ENCODE measurements at places on chromosomes 6 and 20. TPM values are rescaled to one million over a fixed set of nuclear protein-coding genes. Genes with fewer than 3 reads are reported as not detected.

GRCh38 chr6:71349395-71349794 is 60.8 kb downstream of the OGFRL1 start:
- H3K4me1 ChIP-seq: peaks cover 3% of the 10 kb centered on the region
- no peaks in the 10 kb centered on the region for H3K36me3 ChIP-seq
- H3K27ac ChIP-seq: no peak overlapping the region
- no peaks in the 10 kb centered on the region for H3K27me3 ChIP-seq

DNA sequence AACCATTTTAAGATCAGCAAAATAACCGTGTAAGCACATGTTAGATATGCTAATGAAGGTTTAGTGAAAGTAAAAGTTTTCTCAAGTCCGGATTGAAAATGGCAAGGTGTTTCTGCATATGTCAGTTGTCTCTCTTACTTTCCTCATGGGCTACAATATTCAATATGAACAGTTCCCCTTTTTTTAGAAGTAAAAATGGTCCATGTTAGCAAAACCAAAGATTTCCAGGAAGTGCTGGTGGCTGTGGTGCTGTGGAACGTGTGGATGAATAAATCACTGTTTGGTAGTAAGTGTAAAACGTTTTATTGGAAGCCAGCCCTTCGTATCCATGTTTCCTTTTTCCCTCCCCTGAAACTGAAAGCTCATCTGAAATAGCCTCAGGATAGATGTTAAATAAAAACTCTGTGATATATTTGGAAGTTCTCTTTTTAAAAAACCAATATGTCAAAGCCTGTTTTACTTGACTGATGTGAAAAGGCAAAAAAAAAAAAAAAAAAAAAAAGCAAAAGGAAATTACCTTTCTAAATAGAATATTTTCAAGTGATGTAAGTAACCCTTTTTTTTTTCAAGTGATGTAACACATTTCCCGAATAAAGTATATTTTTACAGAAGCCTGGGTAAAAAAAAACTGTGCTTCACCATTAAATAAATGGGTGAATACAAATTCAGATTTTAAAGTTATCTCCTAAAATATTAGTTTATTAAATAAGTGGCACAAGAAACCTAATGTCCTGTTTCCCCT is 41.9 kb downstream of the PLEKHG1 start:
- no peak for DNase-seq
- no peaks in the 10 kb centered on the region for H3K36me3 ChIP-seq
- H3K27me3 ChIP-seq: peaks cover 16% of the 10 kb centered on the region
- H3K4me1 ChIP-seq: peaks cover 3% of the 10 kb centered on the region
- H3K27ac ChIP-seq: no peak overlapping the region

DNA sequence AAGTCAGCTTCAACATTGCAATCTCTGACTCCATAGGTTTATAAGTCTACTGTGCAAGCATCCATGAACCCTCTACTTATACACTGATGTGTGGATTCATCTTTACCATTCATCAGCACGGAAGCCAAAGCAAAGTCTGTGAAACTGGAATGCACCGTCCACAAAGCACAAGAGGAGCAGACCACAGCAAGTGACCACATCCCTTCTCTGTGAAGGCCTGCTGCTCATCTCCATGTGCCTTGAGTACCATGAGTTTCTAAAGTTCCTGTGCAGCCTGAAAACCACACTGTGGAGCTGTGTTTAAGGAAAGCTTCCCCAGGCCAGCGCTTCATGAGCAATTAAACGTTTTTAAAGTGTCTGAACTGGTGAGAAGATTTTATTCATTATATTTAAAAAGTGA is 20.0 kb downstream of the GABRR1 start:
- H3K4me3 ChIP-seq: no peak overlapping the region
- no peaks in the 10 kb centered on the region for H3K4me1 ChIP-seq
- peak; percentile 34 for DNase-seq

GRCh38 chr6:167654389-167654788 is 172.3 kb upstream of the AFDN start:
- peaks cover 2% of the 10 kb centered on the region for H3K27me3 ChIP-seq
- no peak overlapping the region for H3K27ac ChIP-seq
- H3K4me1 ChIP-seq: no peaks in the 10 kb centered on the region
- no peak for DNase-seq
- H3K36me3 ChIP-seq: no peaks in the 10 kb centered on the region

TOX2 gene
- not detected for total RNA-seq

ZC3H12D gene
- total RNA-seq: 0.21 TPM

MAP3K5 gene
- 1.3 TPM for total RNA-seq

PRRT1 gene
- total RNA-seq: 2.1 TPM

AVP gene
- total RNA-seq: not detected

PDRG1 gene
- total RNA-seq: 12.5 TPM

DNA sequence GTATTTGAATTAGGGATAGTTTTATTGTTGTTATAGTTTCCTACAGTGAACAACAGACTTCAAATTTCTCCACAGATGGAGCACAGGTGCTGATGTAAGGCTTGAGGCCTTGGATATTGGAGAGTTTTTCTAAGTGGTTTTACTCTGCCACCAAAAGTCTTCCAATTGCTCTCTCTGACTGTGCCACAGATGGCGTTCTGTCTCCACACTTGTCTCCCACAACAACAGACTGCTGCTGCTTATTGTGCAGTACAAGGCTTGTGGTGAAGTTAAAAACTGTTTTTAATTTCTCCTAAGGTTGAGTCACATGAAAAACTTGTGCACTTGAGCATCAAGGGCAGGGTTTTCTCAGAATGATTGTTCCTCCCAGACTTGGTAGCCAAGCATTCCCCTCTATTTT is 460.9 kb upstream of the KHDRBS2 start:
- no peak overlapping the region for H3K4me3 ChIP-seq
- DNase-seq: no peak
- H3K27me3 ChIP-seq: no peaks in the 10 kb centered on the region
- H3K4me1 ChIP-seq: no peaks in the 10 kb centered on the region

DNA sequence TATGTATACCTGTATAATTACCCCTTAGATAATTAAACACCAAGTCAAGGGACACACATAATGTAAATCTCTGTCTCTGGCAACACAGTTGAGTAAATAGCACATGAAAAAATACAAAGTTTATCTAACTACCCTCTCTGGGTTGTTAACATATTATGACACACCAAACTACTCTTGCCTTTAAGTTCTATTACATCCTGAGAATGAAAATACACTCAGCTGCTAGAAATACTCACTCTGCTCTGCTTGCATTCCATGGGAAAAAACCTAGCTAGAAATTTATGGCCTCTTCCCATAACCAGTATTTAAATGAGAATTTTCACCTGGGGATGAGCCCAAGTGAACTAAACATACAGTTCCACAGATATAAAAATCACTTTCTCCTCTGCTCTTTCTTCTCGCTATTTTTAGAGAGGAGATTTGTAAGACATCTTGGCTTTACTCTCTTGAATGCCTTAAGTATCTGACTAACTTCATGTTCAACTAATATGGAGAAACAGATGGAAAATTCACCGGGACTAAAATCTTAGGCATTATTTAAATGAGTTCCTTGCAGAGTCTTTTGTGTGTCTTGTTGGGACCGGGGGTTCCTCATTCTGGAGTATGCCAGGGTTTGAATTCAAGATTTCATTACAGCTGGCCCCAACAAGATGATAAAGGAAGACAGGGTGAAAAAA is 140.9 kb downstream of the GJA10 start:
- no peaks in the 10 kb centered on the region for H3K36me3 ChIP-seq
- no peak for DNase-seq
- no peaks in the 10 kb centered on the region for H3K27me3 ChIP-seq
- H3K4me1 ChIP-seq: peaks cover 5% of the 10 kb centered on the region

GRCh38 chr6:106874481-106874880 is 100.0 kb downstream of the CD24 start:
- peaks cover 2% of the 10 kb centered on the region for H3K4me1 ChIP-seq
- no peak overlapping the region for H3K27ac ChIP-seq
- DNase-seq: no peak
- no peaks in the 10 kb centered on the region for H3K27me3 ChIP-seq
- H3K36me3 ChIP-seq: no peaks in the 10 kb centered on the region

GRCh38 chr20:60255415-60255814 is 297.2 kb downstream of the CDH26 start:
- no peak overlapping the region for H3K4me3 ChIP-seq
- no peak for DNase-seq
- H3K27me3 ChIP-seq: peaks cover 10% of the 10 kb centered on the region
- peaks cover 12% of the 10 kb centered on the region for H3K4me1 ChIP-seq
- H3K36me3 ChIP-seq: no peaks in the 10 kb centered on the region
- H3K27ac ChIP-seq: no peak overlapping the region

DNA sequence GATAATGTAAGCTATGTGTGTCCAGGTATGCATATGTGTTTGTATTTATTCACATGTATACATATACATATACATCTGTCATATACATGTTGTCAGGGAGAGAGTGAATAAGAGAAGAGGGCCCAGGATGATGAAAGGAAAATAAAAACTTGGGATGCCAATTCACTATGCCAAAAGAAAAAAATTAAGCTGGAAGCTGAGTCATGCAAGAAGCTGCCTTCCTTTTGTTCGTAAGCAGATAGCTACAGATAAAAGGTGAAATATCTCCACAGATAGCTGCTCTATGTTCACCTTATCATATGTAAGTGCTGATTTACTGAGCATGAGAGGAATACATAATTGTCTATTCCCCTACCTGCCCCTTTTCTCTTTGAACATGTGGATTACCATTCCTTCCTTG is 579.9 kb downstream of the EPM2A start:
- no peak overlapping the region for H3K4me3 ChIP-seq
- no peak overlapping the region for H3K27ac ChIP-seq
- no peaks in the 10 kb centered on the region for H3K36me3 ChIP-seq

DNA sequence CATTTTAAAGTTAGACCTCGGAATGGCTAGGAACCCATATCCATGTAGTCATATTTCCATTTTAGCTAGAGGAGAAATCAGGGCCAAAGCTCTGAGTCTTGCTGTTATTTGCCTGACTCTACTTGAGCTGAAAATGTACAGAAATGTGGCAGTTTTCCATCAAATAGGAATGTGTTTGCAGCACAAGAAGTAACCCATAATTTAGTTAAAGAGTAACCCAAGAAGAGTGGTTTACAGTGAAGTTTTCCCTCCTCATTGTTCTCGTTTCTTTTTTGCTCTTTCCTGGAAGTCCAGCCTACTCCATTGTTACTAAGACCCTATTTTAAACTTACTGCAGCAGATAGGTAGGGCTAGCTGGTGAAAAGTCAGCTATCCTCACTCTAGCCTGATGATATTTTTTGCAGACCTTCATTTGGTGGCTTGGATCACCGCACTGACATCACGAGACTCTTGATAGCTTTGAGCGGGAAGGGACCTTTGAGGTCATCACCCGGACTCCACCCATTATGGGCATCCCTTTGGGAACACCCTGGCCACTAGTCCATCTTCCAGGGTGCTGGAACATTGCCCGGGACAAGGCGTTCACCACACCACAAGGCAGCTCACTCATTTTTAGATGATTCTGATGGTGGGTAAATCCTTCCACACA is 28.0 kb upstream of the ADGRF5 start:
- no peak overlapping the region for H3K4me3 ChIP-seq
- peaks cover 11% of the 10 kb centered on the region for H3K27me3 ChIP-seq
- no peaks in the 10 kb centered on the region for H3K4me1 ChIP-seq
- H3K27ac ChIP-seq: no peak overlapping the region
- no peak for DNase-seq

GRCh38 chr6:27254566-27254965 is 7.1 kb downstream of the PRSS16 start:
- peaks cover 78% of the 10 kb centered on the region for H3K27me3 ChIP-seq
- no peaks in the 10 kb centered on the region for H3K36me3 ChIP-seq
- H3K4me3 ChIP-seq: no peak overlapping the region
- peak; percentile 65 for DNase-seq

TNXB gene
- 13.1 TPM for total RNA-seq

GRCh38 chr20:6299456-6299855 is 176.6 kb upstream of the FERMT1 start:
- H3K4me3 ChIP-seq: no peak overlapping the region
- DNase-seq: no peak
- no peaks in the 10 kb centered on the region for H3K4me1 ChIP-seq
- no peak overlapping the region for H3K27ac ChIP-seq

LY6G6F gene
- not detected for total RNA-seq

GRM4 gene
- total RNA-seq: 0.40 TPM

DNA sequence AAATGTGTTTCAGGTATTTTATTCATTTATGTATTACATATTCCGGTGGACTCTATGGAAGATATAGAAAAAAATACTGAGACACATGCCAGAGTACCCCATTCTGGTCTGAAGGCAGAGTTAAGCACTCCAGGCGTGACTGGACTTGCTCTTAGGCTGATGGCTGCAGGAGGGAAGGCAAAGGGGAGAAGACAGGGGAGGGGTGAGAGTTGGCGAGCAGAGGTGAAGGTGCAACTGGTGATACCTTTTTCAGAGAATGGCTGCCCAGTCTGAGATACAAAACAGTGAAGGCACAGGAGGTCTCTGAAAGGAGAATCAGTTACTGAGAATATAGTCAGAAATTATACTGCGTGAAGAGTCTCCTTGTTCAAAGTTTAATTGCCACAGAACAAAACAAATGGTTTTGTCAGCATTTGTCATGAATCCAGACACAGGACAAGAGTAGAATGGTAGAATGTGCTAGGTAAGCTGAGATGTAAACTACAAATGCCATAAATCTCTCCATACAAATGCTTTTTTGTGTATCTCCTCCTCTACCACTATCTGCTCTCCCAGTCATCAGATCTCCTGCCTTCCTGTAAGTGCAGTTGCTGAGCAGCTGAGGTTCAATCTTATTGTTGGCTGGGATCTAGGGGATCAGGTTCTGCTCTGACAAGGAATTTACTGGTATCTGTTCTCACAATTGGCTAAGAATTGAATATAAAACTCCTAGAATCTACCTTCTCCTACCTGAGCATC is 104.2 kb upstream of the DST start:
- peak overlapping the region; percentile 65 for H3K27ac ChIP-seq
- peaks cover 57% of the 10 kb centered on the region for H3K4me1 ChIP-seq
- DNase-seq: no peak
- no peaks in the 10 kb centered on the region for H3K27me3 ChIP-seq

PNPLA1 gene
- total RNA-seq: not detected

- DNase-seq: no peak
- no peaks in the 10 kb centered on the region for H3K27me3 ChIP-seq
- H3K4me3 ChIP-seq: no peak overlapping the region
- H3K27ac ChIP-seq: no peak overlapping the region
- H3K36me3 ChIP-seq: no peaks in the 10 kb centered on the region
Observed at GRCh38 chr20:4366076-4366475, 350.7 kb upstream of the RNF24 start.

DNA sequence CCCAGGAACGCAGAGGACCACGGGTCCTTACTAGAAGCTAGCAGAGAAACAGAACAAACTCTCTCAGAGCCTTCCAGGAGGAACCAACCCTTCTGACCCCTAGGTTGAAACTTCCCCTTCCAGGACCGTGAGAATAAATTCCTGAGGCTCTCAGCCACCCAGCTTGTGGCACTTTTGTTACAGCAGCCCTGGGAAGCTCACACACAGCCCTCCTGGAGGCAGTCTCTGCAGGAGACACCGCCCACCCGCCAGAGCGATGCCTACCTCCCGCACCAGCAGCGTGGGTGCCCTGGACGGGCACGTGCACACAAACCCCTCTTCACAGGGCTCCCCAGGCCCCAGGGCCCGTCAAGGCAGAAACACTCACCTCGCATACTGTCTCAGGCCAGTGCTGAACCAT is 4.2 kb downstream of the RNASET2 start:
- DNase-seq: no peak
- no peaks in the 10 kb centered on the region for H3K27me3 ChIP-seq
- H3K4me3 ChIP-seq: no peak overlapping the region
- H3K4me1 ChIP-seq: peaks cover 17% of the 10 kb centered on the region
- no peaks in the 10 kb centered on the region for H3K36me3 ChIP-seq
- H3K27ac ChIP-seq: no peak overlapping the region

RBPJL gene
- not detected for total RNA-seq
